Activated CD4-positive, alpha-beta T cell treated with anti-CD3 and anti-CD28 coated beads for 1 hour (primary cell): ENCODE measurements at places on chromosomes 13 and 19.

- no peak for DNase-seq
Observed at GRCh38 chr19:28396287-28396831, 816.6 kb downstream of the UQCRFS1 start.

DNA sequence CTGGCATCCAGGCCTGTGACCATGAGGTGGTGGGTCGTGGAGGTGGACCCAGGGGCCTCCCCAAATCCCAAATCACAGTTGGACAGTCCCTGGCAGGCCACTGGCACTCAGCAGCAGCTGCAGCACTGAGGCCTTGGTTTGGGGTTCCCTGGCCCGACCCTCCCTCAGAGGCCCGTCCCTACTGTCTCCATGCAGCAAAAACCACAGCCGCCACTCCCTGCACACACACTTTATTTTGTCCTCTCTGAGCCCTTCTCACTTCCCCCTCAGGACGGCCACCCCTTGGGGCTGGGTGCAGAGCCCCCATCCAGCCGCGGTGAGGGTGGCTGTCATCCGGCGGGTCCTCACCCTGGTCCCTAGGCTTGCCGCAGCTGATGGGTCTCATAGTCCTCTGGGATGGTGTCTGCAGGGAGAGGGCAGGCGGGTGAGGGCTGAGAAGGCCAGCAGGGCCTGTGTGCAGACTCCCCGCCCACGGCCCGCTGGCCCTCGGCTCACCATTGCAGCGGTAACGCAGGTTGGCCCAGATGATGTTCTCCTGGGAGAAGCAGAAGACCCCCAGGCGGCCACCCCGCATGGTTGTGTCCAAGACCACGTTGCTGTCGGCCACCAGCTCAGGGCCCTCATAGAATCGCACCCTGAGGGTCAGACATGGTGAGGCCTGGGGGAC, 8.4 kb downstream of the COMP start:
- no peak for DNase-seq

- no peak for DNase-seq
Observed at GRCh38 chr13:47258384-47258783, 361.5 kb upstream of the HTR2A start.

- DNase-seq, result no peak
Observed at GRCh38 chr13:75792526-75793187, 156.5 kb downstream of the LMO7 start.

GRCh38 chr13:19618977-19619376, 14.5 kb upstream of the MPHOSPH8 start:
- DNase-seq, result no peak

DNA sequence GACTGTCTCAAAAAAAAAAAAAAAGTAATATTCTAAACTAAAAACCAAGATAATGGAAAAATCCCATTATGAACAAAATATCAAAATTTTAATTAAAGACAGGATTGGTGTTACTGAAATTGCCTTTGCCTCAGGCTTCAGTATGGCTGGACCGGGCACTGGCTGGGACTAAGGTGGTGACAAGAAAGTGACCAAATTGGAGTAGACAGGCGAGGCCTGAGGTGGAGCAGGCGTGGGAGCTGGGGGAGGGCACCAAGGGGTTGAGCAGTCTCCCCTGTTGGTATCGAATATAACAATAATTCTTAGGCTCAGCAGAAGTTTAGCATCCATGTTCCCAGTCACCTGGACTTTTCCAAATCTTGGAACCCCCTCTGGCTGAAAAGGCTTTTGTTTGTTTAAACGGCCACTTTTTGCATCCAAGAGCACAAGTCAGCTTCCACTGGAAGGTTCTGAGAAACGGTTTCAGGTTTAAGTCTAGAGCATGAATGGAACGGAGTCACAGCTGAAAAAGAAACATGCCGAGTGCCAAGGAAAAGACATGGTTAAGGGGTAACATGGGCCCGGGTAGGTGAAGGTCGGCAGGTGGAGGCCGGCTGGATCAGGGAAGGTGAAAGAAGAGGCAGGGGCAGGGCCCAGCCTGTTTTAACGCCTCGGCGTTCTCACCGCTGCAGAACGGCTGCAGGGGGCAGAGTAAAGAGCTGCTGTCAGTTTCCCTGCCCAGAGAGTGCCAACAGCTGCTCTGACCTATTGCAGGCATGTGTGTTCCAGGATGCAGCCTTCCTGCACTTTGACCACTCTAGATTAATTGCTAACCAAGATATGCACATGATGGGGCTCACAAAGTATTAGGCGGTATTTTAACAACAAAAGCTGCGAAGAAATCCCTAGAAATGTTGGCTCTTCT, 104.4 kb downstream of the TM9SF2 start:
- peak; percentile 33 for DNase-seq

GRCh38 chr13:64993514-64994164, 2236.5 kb downstream of the PCDH9 start:
- no peak for DNase-seq

GRCh38 chr19:45924891-45925447, 10.4 kb upstream of the NANOS2 start:
- DNase-seq, result no peak

GRCh38 chr13:105642511-105642958, 892.9 kb downstream of the EFNB2 start:
- DNase-seq, result no peak

- no peak for DNase-seq
Observed at GRCh38 chr19:11209839-11210655, 12.7 kb upstream of the KANK2 start.

DNA sequence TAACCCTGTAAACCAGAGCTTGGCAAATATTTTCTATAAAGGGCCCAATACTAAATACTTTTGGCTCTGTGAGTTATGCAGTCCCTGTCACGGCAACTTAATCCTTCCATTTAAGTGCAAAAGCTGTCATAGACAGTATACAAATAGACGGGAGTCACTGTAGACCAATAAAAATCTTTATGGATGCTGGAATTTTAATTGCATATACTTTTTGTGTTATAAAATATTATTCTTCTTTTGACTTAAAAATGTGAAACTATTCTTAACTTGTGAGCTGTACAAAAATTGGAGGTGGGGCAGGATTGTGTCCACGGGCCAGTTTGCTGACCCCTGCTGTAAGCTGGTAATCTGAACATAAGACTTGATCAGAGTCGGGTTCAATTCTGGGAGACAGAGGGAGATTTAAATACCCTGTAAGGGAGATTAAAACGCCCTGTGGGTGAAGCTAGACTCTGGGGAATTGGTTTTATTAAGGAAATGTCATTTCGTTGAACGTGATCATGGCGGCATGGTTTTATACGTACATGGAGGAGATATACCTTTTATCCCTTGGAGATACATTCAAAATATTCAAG, 21.7 kb downstream of the TNFSF14 start:
- no peak for DNase-seq

GRCh38 chr19:17611462-17612244, 56.2 kb downstream of the COLGALT1 start:
- DNase-seq, result no peak

DNA sequence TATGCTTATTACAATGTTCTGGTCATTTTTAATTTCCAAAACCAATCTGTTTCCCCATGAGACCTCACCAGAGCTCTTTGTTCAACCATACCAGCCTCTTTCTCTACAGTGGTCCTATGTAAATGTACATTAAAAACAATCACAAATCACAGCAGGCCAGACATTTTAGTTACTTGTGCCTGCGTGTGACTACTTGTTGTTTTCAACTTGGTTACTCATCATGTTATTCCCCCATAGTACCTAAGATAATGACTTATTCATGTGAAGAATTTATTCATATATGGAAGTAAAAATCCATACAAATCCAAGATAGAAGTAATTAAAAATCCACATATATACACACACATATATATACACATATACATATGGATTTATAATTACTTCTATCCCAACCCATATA, 379.6 kb downstream of the SLITRK6 start:
- no peak for DNase-seq

DNA sequence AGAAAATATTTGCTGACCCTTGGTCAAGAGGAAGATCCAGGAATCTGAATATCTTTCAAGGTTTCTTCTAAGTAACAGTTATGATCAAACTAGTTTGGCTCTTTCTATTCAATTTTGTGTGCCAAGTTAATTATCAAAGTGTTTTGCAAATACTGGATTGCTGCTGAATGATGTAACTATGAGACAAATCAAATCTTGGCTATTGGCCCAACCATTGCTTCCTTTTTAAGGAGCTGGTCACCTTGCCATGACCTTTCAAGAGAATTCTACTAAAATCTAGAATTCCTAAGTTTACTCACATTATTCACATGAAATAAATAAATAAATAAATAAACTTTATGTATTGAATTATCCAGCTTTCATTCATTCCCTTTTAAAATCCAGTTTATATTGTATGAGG, 371.8 kb downstream of the SLITRK6 start:
- no peak for DNase-seq

- DNase-seq, result no peak
Observed at GRCh38 chr13:27971236-27971645, 2.1 kb upstream of the CDX2 start.

- no peak for DNase-seq
Observed at GRCh38 chr19:42542791-42543190, 14.5 kb upstream of the CEACAM1 start.

- DNase-seq, result no peak
Observed at GRCh38 chr13:53104136-53104535, 75.5 kb downstream of the OLFM4 start.

- no peak for DNase-seq
Observed at GRCh38 chr13:94333131-94333820, 146.2 kb downstream of the DCT start.

DNA sequence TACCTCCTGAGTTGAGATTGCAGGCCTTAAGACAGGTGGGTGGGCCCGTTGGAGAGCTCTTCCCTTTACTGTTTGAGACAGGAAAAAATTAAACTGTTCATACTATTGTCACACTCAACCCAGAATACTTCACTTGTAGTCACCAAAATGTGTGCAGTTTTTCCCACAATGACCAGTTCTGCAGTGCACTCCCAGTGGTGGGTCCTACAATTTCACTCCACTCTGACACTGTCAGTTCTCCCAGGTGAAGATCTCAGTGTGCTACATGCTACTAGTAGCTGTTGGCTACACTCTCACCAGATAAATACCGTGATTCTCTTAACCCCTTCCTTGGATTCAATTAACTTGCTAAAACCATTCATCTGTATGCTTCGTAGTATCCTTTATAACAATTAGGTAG, 2.9 kb downstream of the ZNF665 start:
- no peak for DNase-seq

- DNase-seq, result no peak
Observed at GRCh38 chr19:42023943-42024260, 29.9 kb upstream of the ATP1A3 start.

- no peak for DNase-seq
Observed at GRCh38 chr13:20772401-20773131, 1.2 kb downstream of the EEF1AKMT1 start.

DNA sequence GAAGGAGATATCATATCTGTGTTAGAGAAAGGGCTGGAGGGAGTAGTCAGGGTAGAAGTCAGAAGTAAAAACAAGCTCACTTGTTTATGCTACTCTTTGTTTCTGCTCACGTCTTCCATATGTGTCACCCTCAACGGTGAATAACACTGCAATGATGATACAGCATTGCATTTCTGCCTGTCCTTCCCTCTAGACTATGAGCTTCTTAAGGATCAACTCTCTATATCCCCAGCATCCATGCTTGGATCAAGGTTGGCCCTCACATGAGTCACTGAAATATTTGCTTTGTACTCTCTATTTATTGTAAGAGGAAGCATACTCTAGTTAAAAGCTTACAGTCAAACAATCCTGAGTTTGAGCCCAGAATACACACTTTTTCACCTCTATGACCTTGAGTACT, 406.0 kb downstream of the RFC3 start:
- DNase-seq, result no peak

DNA sequence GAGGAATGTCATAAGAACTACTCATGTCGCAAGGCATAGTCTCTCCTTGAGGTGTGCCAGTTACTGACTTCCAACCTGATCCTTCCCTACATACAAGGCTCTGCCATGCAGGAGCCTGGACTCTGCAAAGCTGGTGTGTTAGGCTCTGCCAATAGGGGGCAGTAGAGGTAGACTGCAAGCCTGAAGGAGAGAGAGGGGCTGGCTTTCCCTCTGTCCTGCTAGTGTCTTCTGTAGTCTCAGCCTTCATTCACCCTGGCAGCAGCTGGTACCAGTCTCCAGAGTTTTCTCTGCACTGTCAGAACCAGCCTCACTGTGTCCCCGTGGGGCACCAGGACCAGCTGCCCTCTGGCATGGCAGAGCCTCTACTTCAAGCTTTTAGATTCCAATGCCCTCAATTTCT, 14.5 kb downstream of the SHISA2 start:
- no peak for DNase-seq

DNA sequence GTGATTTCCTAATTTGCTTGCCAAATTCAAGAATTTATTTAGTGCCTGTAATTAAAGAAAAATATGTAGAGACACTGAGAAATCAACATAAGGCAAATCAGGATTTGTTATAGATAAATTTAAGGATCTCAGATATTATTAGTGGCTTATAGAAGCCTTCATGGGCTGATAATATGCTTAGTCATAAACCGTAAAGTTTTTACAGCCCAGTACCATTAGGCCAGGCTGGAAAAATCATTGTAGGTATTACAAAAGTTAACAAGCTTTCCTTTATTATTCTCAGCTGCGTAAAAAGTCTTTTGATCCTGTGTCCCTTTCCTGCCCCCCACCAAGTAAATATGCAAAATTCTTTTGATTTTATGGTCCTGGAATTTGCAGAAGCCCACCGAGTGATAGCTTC, 58.2 kb downstream of the SLITRK6 start:
- no peak for DNase-seq

GRCh38 chr19:37855098-37855497, 51.3 kb downstream of the WDR87 start:
- DNase-seq, result no peak

- peak; percentile 0 for DNase-seq
Observed at GRCh38 chr13:113924184-113924901, 49.5 kb downstream of the C13orf46 start.

GRCh38 chr19:22634450-22634827, 315 bp downstream of the ZNF492 start:
- DNase-seq, result no peak

GRCh38 chr13:73366241-73366640, 307.4 kb downstream of the KLF5 start:
- no peak for DNase-seq

- DNase-seq, result no peak
Observed at GRCh38 chr19:18975011-18975410, 34.0 kb upstream of the HOMER3 start.

GRCh38 chr13:114309806-114310410, 4.4 kb upstream of the CHAMP1 start:
- no peak for DNase-seq

DNA sequence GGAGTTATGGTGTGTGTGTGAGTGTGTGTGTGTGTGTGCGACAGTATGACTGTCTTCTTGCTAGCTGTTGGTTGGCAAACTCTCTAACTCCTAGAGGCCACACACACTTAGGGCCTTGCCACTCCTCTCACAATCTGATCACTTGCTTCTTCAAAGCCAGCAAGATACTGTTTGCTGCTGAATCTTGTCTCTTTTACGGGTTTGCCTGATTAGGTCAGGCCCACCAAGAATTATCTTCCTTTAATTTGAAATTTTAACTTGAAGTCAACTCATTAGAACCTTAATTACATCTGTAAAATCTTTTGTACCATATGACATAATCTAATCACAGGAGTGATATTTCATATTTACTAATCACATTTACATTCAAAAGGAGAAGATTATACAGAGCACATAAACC, 359.2 kb upstream of the SGCG start:
- DNase-seq, result no peak

GRCh38 chr13:32911506-32911905, 104.7 kb upstream of the KL start:
- DNase-seq, result no peak
